Stimulated activated CD8-positive, alpha-beta memory T cell treated with anti-CD3 and anti-CD28 coated beads, Interleukin-2, amount 100 ng/mL, for 1 hour (primary cell): ENCODE measurements at places on chromosomes 3 and 15.

GRCh38 chr3:181176601-181177000 is 187.1 kb upstream of the DNAJC19 start:
- DNase-seq: no peak

DNA sequence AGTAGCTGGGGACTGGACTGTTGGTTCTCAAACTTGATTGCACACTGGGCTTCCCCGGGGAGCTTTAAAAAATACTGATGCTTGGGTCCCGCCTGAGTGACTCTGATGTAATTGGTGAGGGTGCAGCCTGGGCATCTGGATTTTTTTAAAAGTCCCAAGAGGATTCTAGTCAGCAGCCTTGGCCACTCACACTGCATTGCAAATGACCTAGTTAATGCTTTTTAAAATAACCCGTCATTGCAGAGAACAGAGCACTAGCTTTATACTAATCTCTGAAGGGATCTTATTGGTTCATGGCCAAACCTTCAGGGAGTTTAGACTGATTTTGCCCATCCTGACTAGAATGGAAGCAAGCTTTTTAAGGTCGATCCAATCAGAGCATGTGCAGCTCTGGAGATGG is 310.6 kb upstream of the PROK2 start:
- no peak for DNase-seq

DNA sequence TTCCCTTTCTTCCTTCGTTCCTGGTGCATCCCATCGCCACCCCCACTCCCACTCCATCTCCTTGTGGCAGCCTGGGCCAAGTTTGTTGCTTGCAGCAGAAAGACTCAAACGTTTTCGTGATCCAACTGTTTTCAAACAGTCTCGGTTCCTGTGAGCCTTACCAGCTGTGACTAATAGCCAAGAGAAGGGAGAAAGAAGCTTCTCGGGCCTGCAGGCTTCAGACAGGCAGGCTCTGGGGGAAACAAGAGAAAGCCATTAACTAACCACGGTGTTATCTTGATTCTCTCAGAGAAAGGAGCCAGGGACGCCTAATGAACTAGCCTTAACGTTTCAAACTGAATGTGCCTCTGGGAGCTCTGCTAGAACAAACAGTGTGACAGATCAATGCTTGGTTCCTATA is 742.0 kb downstream of the NR2F2 start:
- DNase-seq: no peak

- no peak for DNase-seq
Measured at GRCh38 chr3:54086652-54087405, 35.5 kb upstream of the CACNA2D3 start.

DNA sequence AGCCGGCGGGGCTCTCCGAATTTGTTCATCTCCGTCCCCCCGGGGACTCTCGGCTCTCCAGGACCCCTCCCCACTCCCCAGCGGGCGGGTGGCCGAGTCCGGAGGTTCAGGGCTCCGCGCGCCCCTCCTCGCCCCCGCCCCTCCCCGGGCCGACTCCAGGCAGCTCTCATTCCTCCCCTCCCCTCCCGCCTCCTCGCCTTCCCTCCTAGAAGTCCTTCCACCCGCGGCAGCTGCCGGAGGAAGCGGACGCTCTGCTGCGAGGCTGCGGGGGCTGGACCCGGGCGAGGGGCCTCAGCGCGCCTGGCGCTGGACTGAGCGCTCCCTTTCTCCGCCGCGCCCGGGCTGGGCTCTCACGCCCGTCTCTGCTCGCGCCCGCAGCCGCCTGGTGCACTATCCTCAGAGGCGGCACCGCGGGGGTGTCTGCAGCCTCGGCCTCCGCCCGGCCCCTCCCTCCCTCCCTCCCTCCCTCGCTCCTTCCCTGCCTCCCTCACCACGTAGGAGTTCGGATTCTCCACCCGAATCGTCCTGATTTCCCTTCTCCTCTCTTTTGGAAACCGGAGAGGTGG is at the start of gene ROBO2:
TSS of gene ROBO2 (plus strand) at position 494 of the 566 bp plus-strand sequence. CDS start 687 bp downstream, outside the sequence.
- no peak for DNase-seq

DNA sequence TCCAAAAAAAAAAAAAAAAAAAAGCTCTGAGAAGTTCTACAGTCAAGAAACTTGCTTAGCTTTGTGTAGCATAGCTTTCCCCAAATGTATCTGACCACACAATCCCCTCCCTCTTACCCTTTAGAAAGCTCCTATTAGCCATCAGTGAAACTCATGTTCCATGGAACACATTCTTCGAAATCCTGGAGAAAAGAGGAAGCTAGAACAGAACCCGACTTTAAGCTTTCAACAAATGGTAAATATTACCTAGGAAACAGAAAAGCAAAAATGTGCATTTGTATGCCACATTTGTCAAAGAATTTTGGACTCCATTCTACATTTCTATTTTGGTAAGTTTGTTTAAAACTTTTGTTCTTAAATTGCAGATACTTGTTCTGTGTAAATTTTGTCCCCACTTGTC is 17.4 kb upstream of the CRTC3 start:
- DNase-seq: no peak

- DNase-seq: no peak
Measured at GRCh38 chr3:137796993-137797392, 32.9 kb downstream of the SOX14 start.

- DNase-seq: no peak
Measured at GRCh38 chr15:25790000-25790660, 73.0 kb downstream of the ATP10A start.

DNA sequence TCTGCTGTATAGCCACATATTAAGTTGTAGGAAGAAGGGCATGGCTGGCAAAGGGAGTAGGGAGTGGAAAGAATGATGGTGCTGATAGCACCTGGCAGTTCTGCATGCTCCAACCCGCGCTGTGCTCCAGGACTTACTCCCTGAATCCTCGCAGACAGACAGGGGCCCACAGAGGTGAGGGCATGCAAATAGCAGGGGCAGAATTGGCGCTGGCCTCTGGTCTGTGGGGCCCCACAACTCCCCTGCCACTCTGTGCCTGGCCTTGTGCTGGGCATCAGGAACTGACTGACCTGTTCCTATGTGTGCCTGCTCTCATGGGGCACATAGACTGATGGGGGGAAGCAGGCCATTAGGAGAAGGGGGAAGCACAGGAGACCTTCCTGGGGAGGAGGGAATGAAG is 20.9 kb downstream of the HDAC11 start:
- no peak for DNase-seq

GRCh38 chr3:154898443-154898842 is 181.7 kb upstream of the MME start:
- no peak for DNase-seq

GRCh38 chr3:48440590-48440958 is 517 bp downstream of the TMA7 start:
- no peak for DNase-seq

DNA sequence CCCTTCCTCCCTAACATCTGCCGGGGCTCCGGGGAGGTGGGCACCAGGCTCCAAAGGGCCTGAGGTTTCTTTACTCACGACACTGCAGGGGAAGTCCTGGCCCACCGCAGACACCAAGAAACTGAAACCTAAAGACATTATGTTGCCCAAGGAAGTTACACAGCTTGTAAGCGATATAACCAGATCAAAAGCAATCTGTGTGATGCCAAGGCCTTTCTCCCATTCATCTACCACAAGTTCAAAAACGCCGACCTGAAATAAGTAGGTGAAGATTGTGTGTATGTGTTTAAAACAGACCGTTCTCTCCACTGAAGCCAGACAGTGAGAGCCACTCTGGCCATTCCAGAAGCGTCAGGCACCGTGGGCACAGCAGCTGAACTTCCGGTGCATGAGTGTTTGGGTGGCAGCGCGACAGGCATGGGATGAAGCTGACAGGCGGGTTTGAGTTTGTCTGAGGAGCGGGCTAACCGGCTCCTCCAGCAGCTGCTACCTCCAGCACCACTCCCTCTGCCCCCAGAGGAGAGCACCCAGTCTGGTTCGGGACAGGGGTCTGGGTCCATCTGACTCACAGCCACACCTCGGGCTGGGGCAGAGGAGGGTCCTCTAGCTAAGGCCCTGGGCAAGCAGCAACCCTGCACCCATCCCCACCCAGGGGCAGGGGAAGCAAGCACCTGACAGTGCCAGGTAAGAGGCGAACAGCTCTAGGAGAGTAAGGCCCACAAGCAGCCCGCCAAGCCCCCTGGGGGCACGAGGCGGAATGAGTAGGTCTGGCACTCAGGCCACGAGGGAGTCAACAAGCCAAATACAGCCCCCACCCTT is 1.3 kb downstream of the TNK2 start:
- no peak for DNase-seq

GRCh38 chr3:4855676-4856075 is 123.6 kb upstream of the BHLHE40 start:
- no peak for DNase-seq
